ENCODE measurements at places on chromosomes 2 and 18. TPM values are rescaled to one million over a fixed set of nuclear protein-coding genes. Genes with fewer than 3 reads are reported as not detected.

SETBP1 gene
- total RNA-seq = 34.7 TPM

NEMP2 gene
- 5.0 TPM for total RNA-seq

TRAF3IP1 gene
- total RNA-seq = 18.1 TPM

DNA sequence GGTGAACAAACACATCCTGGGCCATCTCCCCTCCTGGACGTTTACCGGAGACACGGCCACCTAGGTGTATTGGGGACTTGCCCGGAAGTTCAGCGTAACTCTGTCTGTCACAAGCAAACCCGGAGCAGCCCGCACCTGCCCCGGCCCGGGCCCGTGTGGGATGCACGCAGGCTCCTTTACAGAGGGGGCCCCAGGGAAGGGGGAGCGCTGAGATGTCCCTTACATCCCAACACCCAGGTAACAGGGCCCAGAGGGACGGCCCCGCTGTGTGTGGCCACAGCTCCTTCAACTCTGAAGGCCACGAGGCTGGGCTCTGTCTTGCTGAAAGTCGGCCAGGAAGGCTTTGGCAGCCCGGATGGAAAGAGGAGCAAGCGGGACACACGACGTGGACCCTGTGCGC, 212.8 kb downstream of the TWIST2 start:
- no peak for DNase-seq

DNA sequence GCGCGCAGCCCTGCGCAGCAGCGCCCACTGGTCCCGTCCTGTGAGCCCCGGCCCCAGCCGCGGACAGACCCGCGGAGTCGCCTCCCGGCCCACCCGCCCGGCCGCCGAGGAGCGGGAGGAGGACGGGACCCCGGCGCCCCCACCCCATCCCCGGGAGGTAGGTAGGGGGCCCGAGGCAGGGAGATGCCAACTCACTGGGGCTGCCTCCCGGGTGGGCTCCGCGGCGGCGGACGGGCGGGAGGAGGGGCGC, 160 bp downstream of the SPTBN1 start:
- no peak for DNase-seq

DNA sequence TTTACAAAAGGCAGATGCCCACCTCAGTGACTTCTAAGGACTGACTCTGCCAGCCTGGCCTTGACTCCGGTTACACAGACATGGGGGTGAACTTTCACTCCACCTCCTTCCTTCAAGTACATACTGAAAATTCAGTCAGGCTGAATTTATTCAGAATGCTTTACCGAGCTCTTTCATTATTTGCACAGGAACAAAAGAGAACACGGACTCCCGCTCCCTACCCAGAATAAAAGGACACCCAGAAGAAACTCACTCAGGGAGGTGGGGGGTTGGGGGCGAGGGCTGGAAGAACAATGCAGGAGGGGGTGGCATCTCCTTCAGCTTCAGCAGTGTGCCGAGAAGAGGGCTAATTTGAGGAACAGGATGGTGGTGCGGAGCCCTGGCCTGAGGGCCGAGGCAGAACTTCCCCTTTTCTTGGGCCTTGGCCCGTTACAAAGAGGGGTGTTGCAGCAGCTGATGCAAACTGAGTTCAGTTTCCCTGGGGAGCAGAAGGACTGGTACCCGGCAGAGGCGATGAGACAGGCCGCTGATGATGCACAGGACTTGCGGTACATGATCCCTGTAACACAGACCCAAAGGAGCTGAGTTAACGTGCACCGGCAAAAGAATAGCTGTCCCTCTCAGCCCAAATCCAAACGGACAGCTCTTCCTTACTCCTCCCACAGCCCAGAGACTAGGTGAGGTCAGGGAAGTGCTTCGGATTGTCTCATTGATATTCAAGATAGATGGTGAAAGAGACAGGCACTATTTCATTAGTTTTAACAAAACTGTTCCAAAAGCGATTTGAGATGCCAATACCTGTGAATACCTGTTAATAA, 24.1 kb downstream of the LYPD1 start:
- no peak for DNase-seq

GRCh38 chr2:104598636-104599035, 255.3 kb upstream of the POU3F3 start:
- no peak for DNase-seq
